CD8-positive, alpha-beta T cell (primary cell): ENCODE measurements at places on chromosomes 4 and X. TPM values are rescaled to one million over a fixed set of nuclear protein-coding genes. Genes with fewer than 3 reads are reported as not detected.

DNA sequence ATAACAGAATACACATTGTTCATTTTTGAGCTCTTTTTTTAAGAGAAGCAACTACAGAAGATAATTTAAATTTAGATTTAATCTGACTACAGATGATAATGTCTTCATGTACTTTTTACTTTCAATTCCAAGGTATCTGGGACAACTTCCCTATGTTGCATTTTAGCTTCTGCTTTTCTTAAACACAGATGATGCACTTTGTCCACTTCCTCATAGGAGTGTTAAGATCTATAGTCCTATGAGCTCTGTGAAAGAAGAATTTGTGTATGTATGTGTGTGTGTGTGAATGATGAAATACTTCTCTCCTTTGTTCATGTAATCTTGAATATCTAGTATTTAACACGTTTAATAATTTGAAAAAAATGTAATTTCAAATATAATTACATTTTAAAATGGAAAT, 5.3 kb upstream of the FHIP1A start:
- no peak for DNase-seq

- no peak for DNase-seq
Measured at GRCh38 chr4:77151241-77151640, 5.8 kb upstream of the CCNG2 start.

GRCh38 chr4:139279760-139280620, at the start of gene MGARP:
MGARP (minus strand) TSS chr4:139280225; CDS start chr4:139280158, 67 bp downstream.
- DNase-seq: peak; percentile 28

DNA sequence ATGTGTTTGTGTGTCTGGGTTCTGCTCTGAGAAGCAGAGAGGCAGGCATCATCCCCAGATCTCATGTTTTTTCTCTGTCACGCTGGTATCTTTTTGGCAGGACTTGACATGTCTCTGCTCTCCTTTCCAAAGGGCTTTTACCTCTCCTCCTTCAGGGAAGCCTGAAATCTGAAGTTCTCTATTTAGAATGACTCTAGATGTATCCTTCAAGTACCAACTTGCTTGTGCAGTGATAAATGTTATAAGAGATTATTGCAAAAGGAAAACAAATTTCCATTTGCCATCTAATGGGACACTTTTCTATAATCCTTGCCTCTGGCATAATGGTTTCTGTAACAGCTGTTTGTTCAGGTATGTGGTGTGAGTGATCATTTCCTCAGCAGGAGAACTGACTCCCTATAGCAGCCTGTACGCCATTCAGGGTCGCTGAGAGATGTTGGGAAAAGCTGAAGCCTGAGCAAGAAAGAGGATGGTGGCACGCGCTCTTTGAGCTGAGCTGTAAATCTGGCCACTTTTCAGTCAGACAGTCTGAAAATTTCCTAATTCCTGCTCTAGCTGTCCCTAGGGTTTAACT, 72.5 kb downstream of the CNGA2 start:
- DNase-seq: no peak

DNA sequence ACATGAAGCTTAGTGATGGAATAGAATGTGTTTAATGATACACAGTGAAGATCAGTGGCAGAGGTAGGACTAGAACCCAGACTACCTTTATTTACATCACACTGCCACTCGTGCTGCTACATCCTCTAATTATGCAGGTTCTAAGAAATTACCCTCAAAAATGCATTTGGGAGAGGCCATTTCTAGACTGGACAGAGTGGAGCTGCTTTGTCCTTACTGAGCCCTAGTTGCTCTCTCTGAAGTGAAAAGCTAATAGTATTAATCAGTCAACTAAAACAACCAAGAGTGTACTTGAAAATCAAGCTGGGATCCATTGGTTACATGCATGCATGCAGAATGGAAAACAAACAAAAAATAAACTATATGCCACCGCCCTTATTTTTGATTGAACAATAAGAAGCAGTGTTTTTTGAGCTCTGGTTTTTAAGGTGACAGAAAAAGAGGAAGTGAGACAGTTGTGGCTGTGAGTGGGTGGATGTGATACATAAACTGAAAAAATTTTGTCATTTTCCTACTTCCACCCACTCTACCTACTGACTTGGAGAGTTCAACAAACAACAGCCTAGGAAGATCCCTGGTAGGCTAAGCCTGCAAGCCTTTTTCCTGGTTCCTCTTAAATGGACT, 6.8 kb upstream of the VSIG4 start:
- peak; percentile 59 for DNase-seq

- no peak for DNase-seq
Measured at GRCh38 chrX:11446336-11446735, 153.1 kb downstream of the AMELX start.

- DNase-seq: no peak
Measured at GRCh38 chr4:108763226-108763593, 357 bp upstream of the ETNPPL start.

DNA sequence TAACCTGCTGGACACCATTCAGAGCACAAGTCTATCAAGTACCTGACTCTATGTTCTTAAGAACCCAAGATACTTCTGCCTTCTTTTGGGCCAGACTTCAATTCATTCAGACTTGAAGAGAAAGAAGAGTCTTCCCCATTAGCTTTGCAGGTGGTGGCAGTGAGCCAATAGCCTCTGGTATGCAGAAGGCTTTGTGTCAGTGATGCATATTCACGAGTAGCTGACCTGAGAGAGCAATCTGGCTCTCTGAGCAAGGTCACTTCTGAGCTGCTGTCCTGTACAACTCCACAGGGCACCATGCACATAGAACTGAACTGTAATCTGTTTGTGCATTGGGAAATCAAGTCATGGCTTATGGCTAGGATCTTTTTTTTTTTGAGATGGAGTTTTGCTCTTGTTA, 39.9 kb upstream of the SPINK2 start:
- no peak for DNase-seq

DNA sequence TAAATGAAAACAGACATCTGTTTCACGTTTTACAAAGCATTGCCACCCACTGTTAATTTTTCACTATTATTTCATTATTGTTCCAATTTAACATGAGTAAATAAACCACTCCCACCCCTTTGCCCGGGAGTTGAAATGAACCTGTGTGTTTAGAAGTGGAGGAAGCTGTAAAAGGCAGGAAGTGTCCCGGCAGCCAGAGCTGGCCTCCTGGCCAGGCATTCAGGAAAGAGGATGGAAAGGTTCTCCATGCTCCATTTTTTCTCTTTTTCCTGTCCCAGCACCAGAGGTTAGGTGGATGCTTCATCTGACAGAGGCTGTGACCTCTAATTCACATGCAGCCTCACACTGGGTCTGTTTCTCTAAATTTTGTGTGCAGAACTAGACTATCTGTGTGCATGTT, 55.5 kb upstream of the LNX1 start:
- no peak for DNase-seq

DNA sequence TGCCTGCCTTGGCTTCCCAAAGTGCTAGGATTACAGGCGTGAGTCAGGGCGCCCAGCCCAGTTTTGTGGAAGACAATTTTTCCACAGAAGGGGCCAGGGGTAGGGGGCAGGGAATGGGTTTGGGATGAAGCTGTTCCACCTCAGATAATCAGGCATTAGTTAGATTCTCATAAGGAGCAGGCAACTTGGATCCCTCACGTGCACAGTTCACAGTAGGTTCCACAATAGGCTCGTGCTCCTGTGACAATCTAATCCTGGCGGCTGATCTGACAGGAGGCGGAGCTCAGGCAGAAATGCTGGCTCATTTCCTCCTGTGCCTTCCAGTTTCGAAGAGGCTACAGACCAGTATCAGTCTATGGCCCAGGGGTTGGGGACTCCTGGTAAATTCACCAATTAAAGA, 491.6 kb upstream of the AADAT start:
- DNase-seq: no peak

DNA sequence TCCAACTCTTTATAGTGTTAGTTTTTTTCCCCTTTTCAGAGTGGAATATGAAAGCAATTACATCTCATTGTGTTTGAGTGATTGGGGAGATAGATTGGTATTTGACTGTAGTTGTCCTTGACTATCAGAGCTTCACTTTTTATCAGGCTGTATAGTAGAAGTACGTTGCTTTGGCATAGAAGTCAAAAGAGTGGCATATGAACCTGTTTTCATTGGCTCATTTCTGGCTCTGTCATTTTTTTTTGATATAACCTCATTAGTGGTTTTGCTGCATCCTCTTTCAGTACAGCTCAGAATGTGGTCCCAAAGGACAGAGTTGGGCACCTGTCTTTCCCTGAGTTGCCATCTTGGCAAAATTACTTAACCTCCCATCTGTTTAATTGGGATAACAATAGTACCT, 1.4 kb downstream of the TMA16 start:
- no peak for DNase-seq

DNA sequence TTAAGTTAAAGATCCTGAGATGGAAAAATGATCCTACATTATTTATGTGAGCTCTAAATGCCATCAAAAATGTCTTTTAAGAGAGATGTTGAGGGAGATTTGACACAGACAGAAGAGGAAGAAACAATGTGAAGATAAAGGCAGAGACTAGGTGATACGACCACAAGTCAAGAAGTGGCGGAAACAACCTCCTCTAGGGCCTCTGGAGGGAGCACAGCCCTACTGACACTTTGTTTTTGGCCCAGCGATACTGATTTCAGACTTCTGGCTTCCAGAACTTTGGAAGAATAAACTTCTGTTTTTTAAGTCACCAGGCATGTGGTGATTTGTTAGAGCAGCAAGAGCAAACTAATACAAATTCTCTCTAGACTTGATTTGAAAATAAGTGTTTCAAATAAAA, 1216.1 kb downstream of the FSTL5 start:
- no peak for DNase-seq

DNA sequence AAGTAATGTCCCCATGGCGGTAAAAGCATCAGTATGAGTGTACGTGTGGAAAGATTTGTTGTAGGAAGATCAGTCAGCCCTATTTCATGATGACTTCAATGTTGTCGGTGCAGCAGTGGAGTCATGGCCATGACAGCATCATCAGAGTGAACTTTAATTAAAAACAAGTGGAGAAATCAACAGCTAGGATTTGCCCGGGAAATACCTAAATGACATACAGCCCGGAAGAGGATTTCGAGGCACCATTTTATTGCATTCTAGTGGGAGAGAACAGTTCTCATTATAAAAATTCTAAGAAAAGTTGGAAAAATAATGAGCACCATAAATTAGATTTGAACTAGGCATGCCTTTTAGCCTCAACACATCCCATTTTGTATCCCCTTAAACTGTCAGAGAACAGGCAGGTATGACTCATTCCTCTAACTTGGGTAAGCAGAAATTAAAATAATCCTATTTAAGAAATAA, 170.1 kb downstream of the SHROOM3 start:
- DNase-seq: no peak

DNA sequence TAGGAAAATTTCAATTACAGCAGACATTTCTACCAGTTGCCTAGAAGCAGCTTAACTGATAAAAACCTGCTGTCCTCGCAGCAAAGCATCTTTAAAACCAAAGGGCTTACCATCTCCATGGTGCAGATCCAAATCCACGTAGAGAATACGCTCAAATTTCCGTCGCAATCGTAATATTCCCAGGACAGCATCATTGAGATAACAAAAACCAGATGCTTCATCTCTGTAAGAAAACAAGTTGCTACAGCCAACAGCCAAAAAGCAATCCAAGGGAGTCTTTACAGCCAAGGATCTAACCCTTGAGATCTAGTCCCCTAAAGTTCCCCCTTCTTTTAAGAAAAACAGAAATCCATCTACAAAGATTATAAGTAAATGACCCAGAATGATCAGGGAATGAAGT, 77.6 kb downstream of the HDAC8 start:
- DNase-seq: no peak

GRCh38 chr4:17665346-17665745, 50.9 kb downstream of the MED28 start:
- DNase-seq: no peak

GRCh38 chr4:66023061-66023460, 352.8 kb upstream of the EPHA5 start:
- DNase-seq: no peak

DNA sequence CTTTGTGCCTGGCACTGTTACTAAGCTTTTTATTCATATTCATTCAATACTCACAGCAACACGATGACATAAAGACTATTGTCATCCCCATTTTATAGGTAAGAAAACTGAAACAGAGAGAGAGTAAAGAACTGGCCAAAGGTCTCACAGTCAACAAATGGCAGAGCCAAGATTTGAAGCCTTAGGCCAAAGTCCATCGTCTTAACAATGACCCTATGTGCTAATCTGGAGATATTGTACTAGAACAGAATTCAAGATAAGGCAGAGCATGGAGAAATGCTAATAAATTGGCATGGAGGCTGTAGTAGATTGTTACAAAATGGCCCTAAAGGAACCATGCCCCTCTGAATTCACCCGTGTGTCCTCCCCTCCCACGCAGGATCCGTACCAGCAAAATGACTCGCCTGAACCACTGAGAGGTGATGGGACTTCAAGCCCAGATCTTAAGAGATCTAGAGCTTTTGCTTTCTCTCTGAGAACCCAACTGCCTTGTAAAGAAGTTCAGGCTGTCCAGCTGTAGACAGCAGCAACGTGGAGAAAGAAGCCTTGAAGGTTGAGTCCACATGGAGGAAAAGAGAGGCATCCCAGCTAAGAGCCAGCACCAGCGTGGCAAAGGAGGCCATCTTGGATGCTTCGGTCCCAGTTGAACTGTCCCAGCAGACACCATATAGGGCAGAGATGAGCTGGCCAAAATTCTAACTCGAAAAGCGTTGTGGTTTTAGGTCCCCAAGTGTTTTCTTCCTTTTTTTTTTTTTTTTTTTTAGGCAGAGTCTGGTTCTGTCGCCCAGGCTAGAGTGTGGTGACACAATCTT, 52.8 kb upstream of the RBM47 start:
- DNase-seq: no peak

GRCh38 chr4:159495515-159496236, 392.8 kb downstream of the RAPGEF2 start:
- DNase-seq: no peak

DNA sequence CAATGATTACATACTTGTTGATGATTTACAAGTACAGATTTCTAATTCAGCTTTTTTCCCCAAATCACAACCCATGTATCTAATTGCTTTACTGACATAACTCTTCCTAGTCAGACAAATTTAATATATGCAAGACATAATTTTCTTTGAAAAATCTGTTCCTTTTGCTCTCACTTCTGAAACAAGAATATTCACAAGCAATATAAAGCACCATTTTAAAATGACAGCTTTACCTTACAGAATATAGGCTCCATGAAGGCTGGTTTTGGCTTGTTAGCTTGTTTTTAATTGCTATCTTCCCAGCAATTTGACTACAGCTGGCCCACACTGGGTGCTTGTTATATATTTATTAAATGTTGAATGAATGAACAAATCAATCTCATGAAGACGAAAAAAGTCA, 24.5 kb downstream of the GPM6A start:
- DNase-seq: no peak

Gene RPS6KA3
- 37.3 TPM for total RNA-seq

Gene CXCL3
- total RNA-seq: 0.31 TPM

Gene SLC9B1
- total RNA-seq: 1.7 TPM

Gene ADH7
- not detected for total RNA-seq

Gene CYSLTR1
- total RNA-seq: 0.39 TPM

Gene F11
- not detected for total RNA-seq

Gene CFAP97
- 18.8 TPM for total RNA-seq

Gene KLKB1
- total RNA-seq: 0.35 TPM
